ENCODE measurements at places on chromosomes 1 and 21.

DNA sequence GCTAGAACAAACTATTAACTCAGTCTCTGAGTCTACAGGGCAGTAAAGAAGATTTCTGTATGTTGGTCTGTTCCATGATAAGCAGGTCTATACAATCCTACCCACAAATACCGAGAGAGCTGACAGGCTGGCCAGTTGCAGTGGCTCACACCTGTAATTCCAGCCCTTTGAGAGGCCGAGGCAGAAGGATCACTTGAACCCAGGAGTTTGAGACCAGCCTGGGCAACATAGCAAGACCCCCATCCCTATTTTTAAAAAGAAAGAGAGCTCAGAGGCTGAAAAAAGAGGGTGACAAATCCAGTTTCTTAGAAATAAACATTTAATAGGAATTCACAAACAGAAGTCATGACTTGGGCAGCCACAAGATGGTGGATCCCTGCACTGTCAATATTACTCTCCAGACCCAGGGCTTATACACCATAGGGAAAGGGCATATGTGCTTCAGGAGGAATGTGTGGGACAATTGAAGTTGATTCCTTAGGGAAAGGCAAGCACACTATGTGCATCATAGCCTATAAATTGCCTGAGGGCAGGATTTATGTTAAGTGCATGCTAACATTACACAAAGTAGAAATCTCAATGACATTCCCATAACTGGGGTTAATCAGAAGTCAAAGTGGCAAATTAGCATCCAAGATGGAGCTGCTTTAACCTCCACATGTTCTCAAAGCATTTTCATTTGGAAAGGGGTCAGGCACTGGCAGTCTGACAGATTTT, 66.8 kb downstream of the SLC16A1 start:
- DNase-seq: no peak

- DNase-seq: no peak
Observed at GRCh38 chr1:151704246-151704645, 12.4 kb downstream of the CELF3 start.

DNA sequence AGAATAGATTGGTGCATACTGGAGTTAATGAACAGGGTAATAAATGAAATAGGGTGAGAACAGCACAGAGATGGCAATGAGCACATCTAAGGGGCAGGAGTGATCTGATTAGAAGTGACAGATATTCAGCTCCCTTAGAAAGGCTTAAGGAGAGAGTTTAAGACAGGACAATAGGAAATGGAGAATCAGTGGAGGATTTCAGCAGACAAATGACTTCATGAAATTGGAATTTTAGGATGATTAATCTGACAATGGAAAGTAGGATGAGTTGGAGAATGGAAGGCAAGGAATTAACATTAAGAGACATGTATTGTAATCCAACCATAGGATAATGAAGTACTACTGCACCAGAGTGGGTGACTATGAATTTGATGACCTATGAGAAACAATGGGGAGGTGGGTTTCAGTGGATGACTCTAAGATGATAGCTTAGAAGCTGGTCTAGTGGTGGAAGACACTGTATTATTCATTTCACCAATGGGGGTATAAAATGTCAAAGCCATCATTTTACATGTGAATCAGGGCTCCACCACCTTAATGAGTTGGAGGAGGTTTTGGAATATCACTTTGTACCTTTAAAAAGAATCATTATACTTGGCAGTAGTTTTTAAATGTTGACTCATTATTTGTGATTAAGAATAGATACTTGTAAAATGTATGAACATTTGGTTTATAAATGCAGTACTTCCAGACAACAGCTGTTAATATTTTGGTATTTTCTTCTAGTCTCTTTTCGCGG, 139.1 kb downstream of the PLA2G4A start:
- DNase-seq: no peak

- no peak for DNase-seq
Observed at GRCh38 chr1:21284206-21285054, 5.8 kb downstream of the ECE1 start.

DNA sequence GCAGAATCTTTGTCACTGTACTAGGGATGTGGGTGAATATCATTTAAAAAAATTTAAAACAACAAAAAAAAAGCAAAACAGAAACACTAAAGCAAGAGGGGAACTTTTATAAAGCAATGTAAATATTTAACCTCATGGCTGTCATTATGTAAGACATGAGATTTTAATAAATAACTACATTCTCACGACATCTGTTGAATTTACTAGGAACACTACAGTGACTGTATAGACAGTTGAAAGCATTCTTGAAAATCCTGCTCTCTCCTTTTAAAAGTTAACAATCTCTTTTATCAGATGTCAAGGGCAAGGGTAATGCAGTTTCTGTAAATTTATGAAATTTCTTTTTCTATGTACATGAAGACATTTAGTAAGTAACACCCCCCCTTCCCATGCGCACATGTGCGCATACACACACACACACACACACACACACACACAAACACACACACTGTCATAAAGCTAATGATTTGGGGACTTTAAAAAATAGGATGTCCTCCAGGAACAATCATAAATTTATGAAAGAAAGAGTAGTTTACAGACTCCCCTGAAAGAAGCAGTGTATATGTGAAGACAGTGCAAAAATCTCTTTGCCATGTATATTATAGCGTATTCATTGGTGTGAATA, 51.7 kb downstream of the PROX1 start:
- no peak for DNase-seq

- peak; percentile 96 for DNase-seq
Observed at GRCh38 chr1:227542153-227543120, 20.9 kb upstream of the ZNF678 start.

DNA sequence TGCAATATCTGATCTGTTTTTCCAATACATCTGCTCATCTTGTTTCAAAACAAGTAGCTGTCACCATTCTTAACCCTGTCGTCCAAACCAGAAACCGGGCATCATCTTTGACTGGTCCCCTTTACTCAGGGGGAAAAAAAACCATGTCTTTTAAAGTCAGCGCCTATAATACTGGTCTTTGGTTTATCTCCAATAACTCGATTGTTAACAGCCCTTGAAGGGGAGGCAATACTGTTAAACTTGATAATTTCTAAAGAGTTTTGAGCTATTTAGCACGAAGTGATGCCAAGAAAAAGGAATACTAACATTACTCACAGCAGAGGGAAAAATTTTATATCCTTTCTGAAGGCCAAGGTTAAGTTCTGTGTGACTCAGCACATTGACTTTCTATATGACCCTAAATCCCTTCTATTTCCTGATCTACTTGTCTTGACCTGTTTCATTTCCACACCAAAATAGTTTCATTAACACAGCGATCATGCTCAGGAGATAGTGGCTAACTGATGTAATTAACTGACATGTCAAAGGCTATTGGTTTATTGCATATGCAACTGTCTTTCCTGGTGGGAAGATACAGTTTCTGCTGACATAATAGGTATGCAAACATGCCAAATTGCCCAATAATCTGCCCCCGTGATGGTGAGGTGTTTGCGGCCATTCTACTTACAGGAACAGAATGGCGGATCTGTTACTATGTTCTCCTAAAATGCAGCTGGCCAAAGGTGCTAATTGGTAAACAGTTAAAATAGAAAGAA, 59.1 kb downstream of the NFIA start:
- no peak for DNase-seq

- DNase-seq: no peak
Observed at GRCh38 chr1:161229896-161230295, 4.0 kb downstream of the TOMM40L start.

GRCh38 chr1:202802998-202803932, 5.0 kb downstream of the KDM5B start:
- DNase-seq: no peak

- DNase-seq: no peak
Observed at GRCh38 chr1:13951793-13952751, 252.1 kb downstream of the PRDM2 start.

DNA sequence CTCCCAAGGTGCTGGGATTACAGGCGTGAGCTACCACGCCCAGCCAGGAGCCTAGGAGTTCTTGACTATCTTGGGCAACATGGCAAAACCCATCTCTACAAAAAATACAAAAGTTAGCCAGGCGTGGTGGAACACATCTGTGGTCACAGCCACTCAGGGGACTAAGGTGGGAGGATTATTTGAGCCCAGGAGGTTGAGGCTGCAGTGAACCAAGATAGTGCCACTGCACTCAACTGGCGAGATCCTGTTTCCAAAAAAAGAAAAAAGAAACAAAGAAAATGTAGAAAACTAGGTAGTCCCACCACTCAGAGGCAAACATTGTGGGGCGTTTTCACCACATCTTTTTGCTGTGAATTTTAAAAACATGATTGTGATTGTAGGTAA, 141.3 kb downstream of the ZZZ3 start:
- DNase-seq: no peak
